Activated CD4-positive, alpha-beta memory T cell treated with anti-CD3 and anti-CD28 coated beads, Interleukin-2, amount 10 ng/mL, durations not matched to agents 7 days and 5 days (primary cell): ENCODE measurements at places on chromosomes 6 and 20. TPM values are rescaled to one million over a fixed set of nuclear protein-coding genes. Genes with fewer than 3 reads are reported as not detected.

The RAET1G gene
- total RNA-seq: not detected

The TAAR8 gene
- not detected for total RNA-seq

The KIAA0408 gene
- total RNA-seq: 11.6 TPM

The SALL4 gene
- total RNA-seq: not detected

The BHLHE23 gene
- total RNA-seq: not detected

The BMP6 gene
- not detected for total RNA-seq

The TTK gene
- 35.9 TPM for total RNA-seq

The PABPC1L gene
- 57.9 TPM for total RNA-seq

The PRKN gene
- 0.13 TPM for total RNA-seq

The DACT2 gene
- total RNA-seq: 0.15 TPM

The GPSM3 gene
- 287 TPM for total RNA-seq

DNA sequence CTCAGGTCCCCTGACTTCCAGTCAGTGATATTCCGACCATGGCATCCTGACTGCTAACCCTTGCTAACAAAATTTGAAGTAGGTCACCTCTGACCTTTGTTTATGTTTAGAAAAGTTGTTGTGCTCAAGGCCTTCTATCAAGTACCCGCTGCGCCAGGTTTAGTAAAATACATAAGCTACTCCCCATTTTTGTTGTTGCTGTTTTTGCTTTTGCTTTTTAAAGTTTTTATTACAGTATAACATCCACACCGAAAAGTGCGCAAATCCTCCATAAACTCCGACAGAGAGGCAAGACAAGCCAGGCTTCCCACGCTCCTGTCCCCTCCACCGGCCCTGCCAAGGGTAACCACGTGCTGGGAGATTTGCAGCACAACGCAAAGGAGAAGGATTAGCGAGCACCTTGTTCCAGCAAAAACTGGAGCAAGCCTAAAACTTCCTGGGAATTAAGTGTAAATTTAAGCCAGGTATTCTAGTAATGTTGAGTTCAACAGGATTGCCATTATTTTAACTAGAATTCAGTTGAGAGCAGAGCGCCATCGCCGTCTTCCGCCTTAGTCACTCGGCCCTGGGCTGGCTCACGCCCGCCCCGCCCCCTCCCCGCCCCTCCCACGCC lies 17.8 kb upstream of the HMGN4 start:
- peaks cover 32% of the 10 kb centered on the region for H3K4me1 ChIP-seq
- DNase-seq: no peak
- H3K36me3 ChIP-seq: peaks cover 5% of the 10 kb centered on the region
- no peaks in the 10 kb centered on the region for H3K27me3 ChIP-seq

- no peaks in the 10 kb centered on the region for H3K36me3 ChIP-seq
- no peak overlapping the region for H3K27ac ChIP-seq
- DNase-seq: no peak
- no peak overlapping the region for H3K4me3 ChIP-seq
Observed at GRCh38 chr20:64109831-64110391, 2.5 kb upstream of the NPBWR2 start.

GRCh38 chr6:71224011-71224410 lies 64.6 kb upstream of the OGFRL1 start:
- H3K4me1 ChIP-seq: peaks cover 6% of the 10 kb centered on the region
- no peak for DNase-seq
- H3K27me3 ChIP-seq: peaks cover 2% of the 10 kb centered on the region
- no peak overlapping the region for H3K4me3 ChIP-seq
- H3K27ac ChIP-seq: no peak overlapping the region
- H3K36me3 ChIP-seq: no peaks in the 10 kb centered on the region

- peaks cover 10% of the 10 kb centered on the region for H3K36me3 ChIP-seq
- DNase-seq: no peak
- H3K4me1 ChIP-seq: peaks cover 15% of the 10 kb centered on the region
Observed at GRCh38 chr6:36353411-36353915, 16.8 kb upstream of the BNIP5 start.

DNA sequence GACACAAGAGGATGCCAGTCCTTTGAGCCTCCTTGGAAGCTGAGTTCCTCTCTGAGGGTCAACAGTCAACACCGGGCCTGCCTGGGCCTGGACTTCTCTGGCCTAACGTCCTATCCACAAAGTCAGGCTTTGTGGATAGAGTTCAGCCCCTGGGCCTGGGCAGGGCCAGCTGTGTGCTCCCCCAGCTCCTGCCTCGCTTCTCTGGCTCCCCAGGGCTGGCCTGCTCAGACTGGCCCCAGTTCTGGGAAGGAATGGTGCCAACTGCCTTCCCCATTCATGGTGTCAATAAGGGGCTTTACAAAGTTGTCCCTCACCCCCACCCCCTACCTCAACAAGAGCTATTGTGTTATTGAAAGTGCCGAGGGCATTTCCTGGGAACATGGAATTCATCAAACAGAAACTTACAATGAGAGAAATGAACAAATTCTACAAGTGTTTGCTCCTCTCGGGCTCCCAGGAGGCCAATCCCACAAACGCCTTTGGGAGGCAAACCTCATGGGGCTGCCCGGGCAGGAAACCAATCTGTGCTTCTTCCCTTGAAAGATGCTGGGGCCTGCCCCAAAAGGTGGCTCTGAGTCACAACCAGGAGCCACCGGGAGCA lies 26.5 kb upstream of the PPP1R14C start:
- no peak overlapping the region for H3K4me3 ChIP-seq
- H3K36me3 ChIP-seq: no peaks in the 10 kb centered on the region
- H3K4me1 ChIP-seq: peaks cover 5% of the 10 kb centered on the region

- no peak for DNase-seq
- H3K36me3 ChIP-seq: peaks cover 65% of the 10 kb centered on the region
- peak overlapping the region; percentile 90 for H3K27ac ChIP-seq
- H3K4me1 ChIP-seq: peaks cover 80% of the 10 kb centered on the region
- no peak overlapping the region for H3K4me3 ChIP-seq
Observed at GRCh38 chr20:33680686-33681085, 5.5 kb downstream of the E2F1 start.

GRCh38 chr6:118985123-118985830 lies 50.3 kb upstream of the MCM9 start:
- no peaks in the 10 kb centered on the region for H3K36me3 ChIP-seq
- DNase-seq: no peak
- no peaks in the 10 kb centered on the region for H3K27me3 ChIP-seq

DNA sequence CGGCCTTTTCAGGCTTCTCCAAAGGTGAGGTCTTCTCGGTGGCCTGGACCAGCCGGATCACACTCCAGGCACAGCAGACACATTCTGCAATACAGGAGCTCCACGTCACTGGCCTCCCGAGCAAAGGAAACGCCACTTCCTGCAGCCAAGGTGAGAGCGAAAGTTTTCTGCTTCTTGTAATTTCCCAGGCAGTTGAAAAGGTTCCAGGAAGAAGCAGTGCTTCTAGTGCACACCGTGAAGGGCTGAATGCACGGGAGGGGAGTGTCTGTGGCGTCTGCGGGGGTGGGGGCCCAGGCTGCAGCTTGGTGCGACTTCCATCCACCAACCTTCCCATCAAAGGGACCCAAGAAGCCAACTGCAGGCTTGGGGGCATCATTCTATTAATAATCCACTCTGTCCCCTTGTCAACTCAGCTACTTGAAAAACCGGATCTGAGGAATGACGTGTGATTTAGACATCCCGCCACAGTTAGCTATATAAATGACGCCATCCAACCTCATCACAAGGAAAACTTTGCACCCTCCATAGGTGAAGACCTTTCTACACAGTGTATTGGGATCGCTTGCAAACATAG lies 61.1 kb downstream of the NFATC2 start:
- H3K36me3 ChIP-seq: peaks cover 78% of the 10 kb centered on the region
- DNase-seq: peak; percentile 63
- no peaks in the 10 kb centered on the region for H3K27me3 ChIP-seq
- H3K27ac ChIP-seq: peak overlapping the region; percentile 80
- peak overlapping the region; percentile 58 for H3K4me3 ChIP-seq

GRCh38 chr6:149938571-149939355 lies 3.1 kb upstream of the ULBP2 start:
- peak overlapping the region; percentile 63 for H3K4me3 ChIP-seq
- peaks cover 3% of the 10 kb centered on the region for H3K36me3 ChIP-seq
- H3K27ac ChIP-seq: no peak overlapping the region
- DNase-seq: peak; percentile 52
- H3K4me1 ChIP-seq: peaks cover 54% of the 10 kb centered on the region

DNA sequence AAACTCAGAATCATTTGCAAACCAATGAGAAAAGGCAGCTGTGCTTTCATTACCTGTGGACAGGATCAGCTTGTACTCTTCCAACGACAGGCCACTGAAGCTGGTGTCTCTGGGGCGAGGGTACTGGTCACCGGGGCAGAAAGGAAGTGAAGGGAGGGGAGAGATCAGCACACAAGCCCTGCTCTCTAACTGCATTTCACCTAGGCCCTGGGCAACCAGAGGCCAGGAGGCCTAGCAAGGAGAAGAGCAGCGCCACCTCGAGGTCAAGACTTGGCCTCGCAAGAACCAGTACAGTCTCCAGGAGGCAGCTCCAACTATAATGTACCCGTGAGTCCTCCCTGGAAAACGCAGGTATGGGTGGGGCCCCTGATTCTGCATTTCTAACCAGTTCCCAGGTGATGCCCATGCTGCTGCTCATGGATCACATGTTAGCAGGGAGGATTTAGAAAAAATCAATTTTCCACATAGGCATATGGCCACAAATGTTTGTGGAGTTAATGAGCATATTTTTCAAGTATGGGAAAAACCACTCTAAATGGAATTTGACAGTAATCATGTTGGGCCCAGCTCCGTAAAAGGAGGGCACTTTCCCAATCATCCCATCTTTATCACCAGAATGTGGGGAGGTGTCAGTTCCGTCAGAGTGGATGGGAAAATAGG lies 11.0 kb downstream of the UQCC2 start:
- DNase-seq: peak; percentile 84
- no peak overlapping the region for H3K4me3 ChIP-seq
- H3K27ac ChIP-seq: peak overlapping the region; percentile 58
- H3K4me1 ChIP-seq: peaks cover 55% of the 10 kb centered on the region

DNA sequence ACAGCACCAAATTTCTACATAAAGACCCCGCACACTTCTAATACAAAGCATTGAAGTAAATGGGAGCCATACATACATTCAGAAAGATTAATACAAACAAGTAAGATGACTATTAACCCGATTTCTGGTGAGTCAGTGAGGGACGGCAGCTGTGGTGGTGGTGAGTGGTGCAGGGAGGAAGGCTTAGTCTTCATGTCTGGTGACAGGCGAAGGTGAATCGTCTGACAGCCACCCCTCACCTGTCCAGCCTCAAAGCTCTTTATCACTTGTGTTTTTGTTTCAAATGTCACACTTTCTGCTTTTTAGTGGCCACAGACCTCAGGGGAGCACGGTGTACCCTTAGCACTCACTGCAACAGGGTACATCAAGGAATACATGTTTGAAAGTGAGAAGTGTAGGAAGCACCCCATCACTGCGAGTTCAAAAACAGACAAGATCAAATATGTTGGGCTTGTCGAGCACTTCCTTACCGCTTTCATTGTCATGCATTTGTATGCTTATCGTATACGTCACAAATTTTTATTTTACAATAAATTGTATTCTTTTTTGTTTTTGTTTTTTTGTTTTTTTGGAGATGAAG lies 63.5 kb downstream of the IRF4 start:
- no peak overlapping the region for H3K27ac ChIP-seq
- peak; percentile 30 for DNase-seq
- no peak overlapping the region for H3K4me3 ChIP-seq
- peaks cover 13% of the 10 kb centered on the region for H3K36me3 ChIP-seq
- peaks cover 7% of the 10 kb centered on the region for H3K4me1 ChIP-seq

GRCh38 chr20:55143601-55144000 lies 668.2 kb downstream of the DOK5 start:
- no peak overlapping the region for H3K27ac ChIP-seq
- H3K4me3 ChIP-seq: no peak overlapping the region
- no peaks in the 10 kb centered on the region for H3K27me3 ChIP-seq

DNA sequence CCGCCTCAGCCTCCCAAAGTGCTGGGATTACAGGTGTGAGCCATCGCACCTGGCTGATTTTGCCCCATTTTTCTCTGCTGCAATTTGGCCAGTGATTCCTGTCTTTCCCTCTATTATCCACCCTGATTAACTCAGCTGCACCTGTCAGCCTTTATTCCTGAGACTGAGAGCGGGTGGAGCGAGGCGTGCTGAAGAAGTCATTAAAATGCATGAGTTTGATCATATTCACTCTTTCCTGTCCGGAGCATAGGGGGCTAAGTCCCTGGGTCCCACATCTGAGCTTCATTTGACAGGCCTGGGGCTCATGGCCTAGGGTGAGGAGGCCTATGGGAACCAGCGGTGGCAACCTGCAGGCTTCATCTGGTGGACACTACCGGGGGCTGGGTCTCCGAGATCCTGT lies 25.7 kb upstream of the CTNNBL1 start:
- H3K4me3 ChIP-seq: no peak overlapping the region
- peaks cover 2% of the 10 kb centered on the region for H3K36me3 ChIP-seq
- H3K4me1 ChIP-seq: peaks cover 4% of the 10 kb centered on the region
- DNase-seq: no peak
